ENCODE measurements at places on chromosomes 2 and 18.

- no peak for DNase-seq
These were observed 258.8 kb downstream of the CYP26B1 start for GRCh38 chr2:71888751-71889445.

DNA sequence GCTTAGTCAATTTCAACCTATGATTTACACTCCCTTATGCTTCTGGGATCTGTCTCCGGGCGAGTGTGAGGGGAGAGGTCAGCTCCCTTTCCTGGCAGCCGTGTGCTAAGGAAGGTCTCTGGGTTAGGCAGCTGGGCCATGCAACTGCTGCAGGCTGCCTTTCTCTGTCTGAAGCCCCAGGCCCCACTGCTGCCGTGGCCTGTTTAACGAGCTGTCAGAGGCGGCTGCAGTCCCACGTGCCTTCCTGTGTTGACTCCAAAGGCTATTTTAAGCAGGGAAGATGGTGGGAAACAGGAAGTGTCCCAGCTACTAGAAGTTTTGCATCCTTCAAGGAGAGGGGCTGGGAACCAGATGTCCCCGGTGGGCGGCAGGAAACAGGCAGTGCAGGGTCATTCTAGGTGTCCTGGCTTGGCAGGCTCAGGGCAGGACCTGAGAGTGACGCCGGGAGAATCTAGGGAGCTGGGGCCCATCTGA, 186.4 kb downstream of the TNS1 start:
- DNase-seq, result no peak

DNA sequence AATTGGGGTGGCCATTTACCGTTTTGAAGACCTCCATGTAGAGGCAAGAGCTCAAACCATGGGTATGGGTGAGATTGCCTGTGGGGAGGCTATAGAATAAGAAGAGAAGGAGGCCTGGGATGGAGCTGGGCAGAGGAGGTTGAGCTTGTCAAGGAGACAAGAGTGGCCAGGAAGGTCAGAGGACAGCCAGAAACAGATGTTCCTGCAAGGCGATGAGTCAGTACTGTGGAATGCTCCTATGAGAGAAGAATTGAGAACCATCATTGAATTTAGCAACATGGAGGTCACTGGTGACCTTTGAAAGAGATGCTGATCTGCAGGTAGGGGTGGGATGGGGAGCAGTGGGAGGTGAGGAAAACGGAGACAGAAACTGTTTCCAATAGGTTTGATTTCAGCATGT, 3.5 kb downstream of the ACSL3 start:
- DNase-seq, result no peak

DNA sequence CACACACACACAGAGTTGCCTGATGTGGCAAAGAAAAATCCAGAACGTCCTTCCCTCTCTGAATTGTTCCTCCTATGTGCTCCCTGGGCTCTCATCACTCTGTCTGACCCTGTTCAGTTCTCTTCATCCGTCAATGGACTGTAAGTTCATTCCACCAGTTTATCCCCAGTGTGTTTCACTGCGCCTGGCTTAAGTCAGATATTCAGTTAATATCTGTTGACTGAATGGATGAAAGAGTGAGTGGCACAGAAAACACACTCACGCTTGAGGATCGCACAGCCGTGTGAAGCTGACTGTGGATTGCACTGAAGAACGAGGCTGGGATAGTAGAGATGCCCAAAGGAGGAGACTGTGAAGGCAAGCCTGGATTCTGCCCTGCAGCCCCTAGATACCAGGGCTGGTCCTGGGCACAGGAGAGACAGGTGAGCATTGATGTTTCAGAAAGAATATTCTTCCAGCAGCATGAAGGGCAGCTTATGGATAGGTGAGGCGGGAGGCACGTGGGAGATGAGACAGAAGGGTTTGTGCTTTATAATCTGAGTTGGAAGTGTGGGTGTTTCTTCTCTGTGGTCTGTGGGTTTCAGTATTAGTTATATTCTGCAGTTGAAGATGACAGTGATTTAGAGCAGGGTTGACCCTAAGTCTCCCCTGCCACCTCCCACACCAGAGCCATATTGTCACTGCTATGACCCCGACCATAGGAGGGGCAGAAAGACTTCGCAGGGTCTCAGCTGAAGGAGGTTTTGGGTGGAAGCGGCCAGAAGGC, 129.9 kb downstream of the SOCS6 start:
- no peak for DNase-seq

DNA sequence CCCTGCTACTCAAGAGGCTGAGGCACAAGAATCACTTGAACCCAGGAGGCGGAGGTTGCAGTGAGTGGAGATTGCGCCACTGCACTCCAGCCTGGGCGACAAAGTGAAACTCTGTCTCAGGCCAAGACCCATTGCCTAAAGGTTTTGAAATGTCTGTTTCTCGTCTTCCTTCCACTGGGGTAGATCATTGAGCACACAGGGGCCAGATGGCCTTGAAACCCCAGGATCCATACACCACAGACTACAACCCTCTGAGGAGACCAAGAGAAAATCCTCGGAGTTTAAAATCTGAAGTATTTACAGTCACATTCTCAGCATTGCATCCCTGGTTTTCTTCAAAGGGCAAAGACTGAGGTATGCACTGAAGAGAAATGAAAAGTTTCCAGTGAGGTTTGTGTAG, 7.1 kb upstream of the EPAS1 start:
- no peak for DNase-seq

GRCh38 chr18:53789376-53790247, 434.9 kb downstream of the MBD2 start:
- no peak for DNase-seq

GRCh38 chr2:141439524-141439923, 691.3 kb downstream of the LRP1B start:
- no peak for DNase-seq

DNA sequence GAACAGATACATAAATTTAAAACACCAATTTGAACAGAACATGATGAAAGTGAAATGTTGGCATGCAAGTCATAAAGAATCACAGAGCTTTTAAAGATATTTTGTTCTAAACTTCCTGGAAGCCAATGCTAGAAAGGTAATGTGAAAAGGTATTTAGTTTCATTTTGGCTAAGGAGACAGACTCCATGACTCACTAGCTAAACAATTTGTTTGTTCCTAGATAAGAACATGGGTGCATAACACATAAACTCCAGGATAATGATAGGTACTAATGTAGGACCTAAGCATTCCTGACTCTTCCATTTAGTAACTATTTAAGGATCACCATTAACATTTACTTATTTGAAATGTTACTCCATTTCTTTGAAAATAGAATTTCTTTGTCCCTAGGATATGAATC, 292.5 kb upstream of the CNTNAP5 start:
- no peak for DNase-seq

- DNase-seq, result no peak
These were observed 434.0 kb upstream of the MEIS1 start for GRCh38 chr2:66000901-66001300.

GRCh38 chr2:219327719-219328118, 4.8 kb downstream of the RESP18 start:
- no peak for DNase-seq

DNA sequence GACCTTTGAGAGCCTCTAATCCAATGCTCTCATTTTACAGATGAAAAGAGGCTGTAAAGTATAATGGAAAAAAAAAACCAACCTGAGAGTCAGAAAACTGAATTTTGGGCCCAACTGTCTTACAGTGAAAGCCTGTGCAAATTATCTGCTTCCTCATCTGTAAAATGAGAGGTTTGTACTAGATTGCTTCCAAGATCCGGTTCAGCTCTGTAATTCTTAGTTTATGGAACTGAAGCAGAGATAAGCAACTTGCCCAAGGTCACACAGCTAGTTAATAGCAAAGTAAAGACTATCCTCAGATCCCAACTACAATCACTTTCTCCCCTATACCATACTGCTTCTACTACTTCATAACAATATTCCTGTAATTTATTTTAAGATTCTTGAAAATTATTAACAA, 6.3 kb downstream of the TLK1 start:
- DNase-seq, result no peak

DNA sequence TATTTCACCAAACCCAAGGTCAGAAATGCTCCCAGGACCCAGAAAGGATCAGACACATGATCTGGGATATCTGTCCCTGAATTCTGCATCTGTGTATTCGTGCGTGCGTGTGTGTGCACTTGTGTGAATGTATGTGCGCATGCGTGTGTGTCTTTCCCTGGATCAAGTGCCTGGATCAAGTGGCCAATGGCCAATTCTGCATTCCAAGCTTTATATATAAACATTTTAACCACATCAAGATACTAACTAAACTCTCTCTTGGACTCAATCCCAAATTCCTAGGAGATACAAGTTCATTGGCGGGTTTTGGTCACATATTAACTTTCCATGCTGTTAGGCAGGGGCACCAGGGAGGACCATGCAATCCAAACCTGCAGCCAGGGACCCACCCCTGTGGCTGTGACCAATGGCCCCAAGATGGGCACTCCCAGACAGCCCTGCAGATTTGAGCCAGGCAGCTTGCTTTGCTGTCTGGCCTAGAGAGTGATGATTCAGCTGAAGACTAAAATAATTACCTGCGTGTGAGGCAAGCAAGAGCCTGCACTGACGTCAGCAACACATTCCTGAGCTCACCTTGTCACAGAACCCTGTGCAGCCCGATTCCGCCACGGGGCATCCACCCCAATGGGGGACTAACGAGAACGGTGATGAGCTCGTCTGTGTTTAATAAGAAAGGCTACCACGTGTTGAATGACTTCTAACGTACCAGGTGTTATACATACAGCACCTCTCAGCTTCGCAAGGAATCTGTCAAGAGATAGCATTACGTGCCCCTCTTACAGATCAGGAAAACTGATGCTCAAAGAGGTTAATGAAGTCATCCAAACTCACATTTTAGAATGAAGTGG, 45.3 kb upstream of the ROCK2 start:
- DNase-seq, result no peak

DNA sequence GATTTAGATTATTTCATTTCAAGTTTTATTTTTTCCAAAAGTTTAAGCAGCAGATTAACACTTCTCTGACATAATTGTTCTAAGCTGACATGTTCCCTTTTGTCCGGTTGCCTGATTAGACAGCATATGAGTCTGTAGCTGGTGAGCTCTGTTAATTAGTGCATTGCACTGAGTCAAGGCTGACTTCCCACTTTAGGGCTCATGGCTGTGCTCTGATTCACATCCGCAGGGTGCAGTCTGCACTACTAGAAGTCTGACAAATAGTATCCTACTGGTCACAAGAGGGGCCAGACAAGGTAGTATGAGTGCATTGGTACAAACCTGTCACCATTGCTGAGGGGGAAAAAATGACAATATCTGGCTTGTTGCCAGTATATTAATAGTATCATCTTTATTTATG, 443.9 kb upstream of the ZNF804A start:
- no peak for DNase-seq

- no peak for DNase-seq
These were observed 96.1 kb upstream of the PIK3C3 start for GRCh38 chr18:41858761-41859555.

GRCh38 chr18:8639762-8640161, 30.5 kb downstream of the RAB12 start:
- DNase-seq, result no peak

All from tibial artery (tissue), 4 donors.